ENCODE measurements at places on chromosomes 7 and 10.

DNA sequence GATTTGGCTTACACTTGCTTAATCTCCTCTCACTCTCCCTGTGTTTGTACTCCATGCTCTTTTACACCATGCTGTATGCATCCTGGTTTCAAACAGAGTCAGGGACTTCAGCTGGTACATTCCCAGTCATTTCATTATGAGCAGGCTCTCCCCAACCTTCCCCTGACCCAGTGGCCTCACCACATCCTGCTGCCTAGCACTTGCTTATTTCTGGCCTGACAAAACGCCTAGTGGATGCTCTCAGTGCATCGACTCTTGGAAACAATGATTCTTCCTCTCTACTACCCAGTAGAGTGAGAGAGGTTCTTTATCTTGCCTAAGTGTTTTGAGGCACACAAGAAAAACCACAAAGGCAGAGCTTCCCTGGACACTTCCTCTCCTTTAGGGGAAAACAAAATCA is 63.4 kb downstream of the CAV1 start:
- DNase-seq: no peak

GRCh38 chr7:54738737-54739136 is 20.3 kb downstream of the SEC61G start:
- no peak for DNase-seq

GRCh38 chr10:79116368-79116767 is 47.6 kb downstream of the ZMIZ1 start:
- no peak for DNase-seq

- peak; percentile 11 for DNase-seq
Measured at GRCh38 chr10:93199191-93199751, 125.6 kb downstream of the CYP26A1 start.

DNA sequence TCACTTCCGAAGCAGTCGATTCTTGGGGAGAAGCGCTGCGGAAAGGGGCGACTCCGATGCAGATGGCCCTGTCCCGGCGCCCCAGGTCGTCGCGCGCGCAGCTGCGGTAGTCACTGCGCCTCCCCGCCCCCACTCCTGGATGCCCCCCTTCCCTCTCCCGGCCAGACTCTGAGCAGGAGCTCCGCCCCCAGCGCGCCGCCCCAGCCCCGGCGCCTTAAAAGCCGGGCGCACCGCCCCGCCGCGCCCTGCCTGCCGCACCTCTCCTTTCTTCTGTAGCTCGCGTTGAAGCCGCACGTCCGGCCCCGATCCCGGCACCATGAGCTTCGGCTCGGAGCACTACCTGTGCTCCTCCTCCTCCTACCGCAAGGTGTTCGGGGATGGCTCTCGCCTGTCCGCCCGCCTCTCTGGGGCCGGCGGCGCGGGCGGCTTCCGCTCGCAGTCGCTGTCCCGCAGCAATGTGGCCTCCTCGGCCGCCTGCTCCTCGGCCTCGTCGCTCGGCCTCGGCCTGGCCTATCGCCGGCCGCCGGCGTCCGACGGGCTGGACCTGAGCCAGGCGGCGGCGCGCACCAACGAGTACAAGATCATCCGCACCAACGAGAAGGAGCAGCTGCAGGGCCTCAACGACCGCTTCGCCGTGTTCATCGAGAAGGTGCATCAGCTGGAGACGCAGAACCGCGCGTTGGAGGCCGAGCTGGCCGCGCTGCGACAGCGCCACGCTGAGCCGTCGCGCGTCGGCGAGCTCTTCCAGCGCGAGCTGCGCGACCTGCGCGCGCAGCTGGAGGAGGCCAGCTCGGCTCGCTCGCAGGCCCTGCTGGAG is at the start of gene INA:
INA (plus strand) TSS at position 243 of the 817 bp plus-strand sequence; CDS start at position 317, 74 bp downstream.
- peak; percentile 51 for DNase-seq

- no peak for DNase-seq
Measured at GRCh38 chr7:137316648-137317353, 26.7 kb downstream of the PTN start.

- DNase-seq: no peak
Measured at GRCh38 chr7:28406192-28406591, 6.1 kb upstream of the CREB5 start.

- no peak for DNase-seq
Measured at GRCh38 chr7:16637379-16637778, 8.2 kb downstream of the ANKMY2 start.

Measured in pancreas (tissue), 10 donors.